ENCODE measurements at places on chromosomes 1 and 21. TPM values are rescaled to one million over a fixed set of nuclear protein-coding genes. Genes with fewer than 3 reads are reported as not detected.

DNA sequence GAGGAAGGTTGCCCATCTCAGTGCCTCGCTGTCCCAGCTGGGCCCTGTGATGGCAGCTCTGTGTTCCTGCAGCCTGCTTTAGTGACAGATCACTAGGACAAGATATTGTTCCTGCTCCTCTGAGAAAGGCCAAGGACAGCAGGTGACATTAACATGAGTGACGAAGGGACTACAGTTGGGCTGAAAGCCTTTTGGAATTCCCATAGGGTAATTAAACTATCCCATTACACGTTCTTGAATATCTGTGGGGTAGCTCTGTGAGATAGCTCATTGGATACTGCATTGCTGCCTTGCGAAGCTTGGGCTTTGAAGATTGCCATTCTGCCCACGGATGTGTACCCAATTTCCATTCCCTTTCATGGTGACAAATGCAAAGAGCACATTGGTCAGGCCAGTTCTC is 78.2 kb upstream of the COA6 start:
- H3K27me3 ChIP-seq = peaks cover 13% of the 10 kb centered on the region
- no peaks in the 10 kb centered on the region for H3K36me3 ChIP-seq
- no peak for DNase-seq

DNA sequence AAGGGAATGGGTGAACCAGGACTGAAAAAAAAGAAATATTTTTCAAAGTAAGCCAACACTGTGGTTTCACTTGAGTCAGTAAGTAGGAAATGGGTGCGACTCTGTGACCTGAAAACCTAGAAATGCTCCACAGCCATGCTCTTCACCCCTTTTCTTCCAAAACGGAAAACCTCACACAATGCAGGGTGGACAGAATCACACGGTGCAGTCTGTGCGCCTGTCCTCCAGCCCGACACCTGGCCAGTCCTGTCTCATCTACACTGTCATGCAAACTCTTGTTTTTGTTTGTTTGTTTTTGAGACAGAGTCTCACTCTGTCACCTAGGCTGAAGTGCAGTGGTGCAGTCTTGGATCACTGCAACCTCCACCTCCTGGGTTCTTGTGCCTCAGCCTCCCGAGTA is 53.3 kb downstream of the B3GALT5 start:
- no peaks in the 10 kb centered on the region for H3K4me1 ChIP-seq
- H3K27ac ChIP-seq = peak overlapping the region; percentile 23
- no peaks in the 10 kb centered on the region for H3K36me3 ChIP-seq
- DNase-seq = no peak
- H3K27me3 ChIP-seq = no peaks in the 10 kb centered on the region

DNA sequence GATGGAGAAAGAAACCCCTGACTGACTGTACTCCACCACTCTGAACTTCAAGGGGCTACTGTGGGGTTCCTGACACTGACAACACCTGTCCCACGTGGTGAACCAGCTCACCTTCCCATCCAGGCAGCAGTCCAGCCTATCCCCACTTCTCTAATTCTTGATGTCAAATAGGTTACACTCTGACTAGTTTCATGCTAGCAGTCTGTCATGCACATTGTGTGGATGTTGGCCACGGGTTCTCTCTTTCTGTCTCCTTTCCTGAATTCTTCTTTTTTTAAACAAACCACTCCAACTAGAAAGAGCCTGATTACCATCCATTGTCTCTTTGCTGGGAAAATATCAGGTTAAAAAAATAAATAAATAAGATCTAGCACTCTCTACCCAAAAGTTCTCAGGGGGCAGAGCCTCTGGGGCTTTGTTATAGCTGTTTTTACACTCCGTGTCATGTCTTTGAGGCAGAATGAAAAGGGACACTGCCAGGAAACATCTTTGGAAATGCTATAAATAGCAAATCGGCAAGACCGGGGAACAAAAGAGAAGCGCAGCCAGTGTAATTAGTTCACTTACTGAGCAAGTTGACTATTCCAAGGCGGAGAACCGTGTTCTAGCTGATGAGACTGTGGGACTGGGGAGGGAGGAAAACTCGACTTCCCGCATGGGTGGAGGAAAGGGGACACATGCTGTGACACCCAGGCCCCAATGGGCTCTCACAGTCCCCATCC is 356.1 kb downstream of the OMA1 start:
- no peaks in the 10 kb centered on the region for H3K4me1 ChIP-seq
- no peak for DNase-seq
- H3K36me3 ChIP-seq = no peaks in the 10 kb centered on the region
- H3K27me3 ChIP-seq = no peaks in the 10 kb centered on the region
- no peak overlapping the region for H3K27ac ChIP-seq

DNA sequence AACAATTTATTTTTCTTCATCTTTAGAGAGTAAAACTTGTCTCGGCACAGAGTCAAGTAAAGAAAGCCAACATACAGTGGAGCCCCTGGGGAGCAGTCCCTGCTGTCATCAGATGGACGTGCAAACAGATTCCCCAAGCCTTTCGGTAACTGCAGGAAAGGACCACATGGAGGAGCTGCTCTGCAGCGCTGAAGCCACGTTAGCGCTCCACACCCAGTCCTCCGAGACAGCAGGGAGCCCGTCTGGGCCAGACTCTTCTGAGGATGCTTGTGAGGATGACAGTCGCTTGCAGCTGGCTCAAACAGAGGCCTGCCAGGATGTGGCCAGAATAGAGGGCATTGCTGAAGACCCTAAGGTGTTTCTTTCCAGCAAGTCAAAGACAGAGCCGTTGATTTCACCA is 77.1 kb upstream of the SCCPDH start:
- H3K4me3 ChIP-seq = no peak overlapping the region
- H3K27me3 ChIP-seq = no peaks in the 10 kb centered on the region
- H3K36me3 ChIP-seq = peaks cover 42% of the 10 kb centered on the region
- peaks cover 3% of the 10 kb centered on the region for H3K4me1 ChIP-seq
- no peak overlapping the region for H3K27ac ChIP-seq

DNA sequence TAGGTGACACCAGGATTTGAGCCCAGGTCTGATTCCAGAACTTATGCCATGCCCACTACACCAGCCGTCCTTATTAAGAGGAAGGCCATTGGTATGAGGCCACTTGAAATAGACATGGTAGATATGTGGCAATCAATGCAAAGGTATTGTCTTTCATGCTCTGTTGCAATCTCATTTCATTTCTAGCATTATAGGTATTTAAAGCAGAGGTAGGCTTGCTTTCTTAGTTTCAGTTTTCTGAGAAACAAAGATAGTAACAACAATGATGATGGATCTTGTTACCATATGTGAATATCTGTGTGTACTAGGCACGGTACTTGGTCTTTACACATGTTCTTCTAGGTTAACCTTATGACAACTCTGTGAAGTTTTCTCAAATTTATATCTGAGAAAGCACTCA is 113.1 kb downstream of the FGGY start:
- no peaks in the 10 kb centered on the region for H3K27me3 ChIP-seq
- H3K27ac ChIP-seq = no peak overlapping the region
- DNase-seq = no peak
- H3K36me3 ChIP-seq = no peaks in the 10 kb centered on the region
- peaks cover 3% of the 10 kb centered on the region for H3K4me1 ChIP-seq

DNA sequence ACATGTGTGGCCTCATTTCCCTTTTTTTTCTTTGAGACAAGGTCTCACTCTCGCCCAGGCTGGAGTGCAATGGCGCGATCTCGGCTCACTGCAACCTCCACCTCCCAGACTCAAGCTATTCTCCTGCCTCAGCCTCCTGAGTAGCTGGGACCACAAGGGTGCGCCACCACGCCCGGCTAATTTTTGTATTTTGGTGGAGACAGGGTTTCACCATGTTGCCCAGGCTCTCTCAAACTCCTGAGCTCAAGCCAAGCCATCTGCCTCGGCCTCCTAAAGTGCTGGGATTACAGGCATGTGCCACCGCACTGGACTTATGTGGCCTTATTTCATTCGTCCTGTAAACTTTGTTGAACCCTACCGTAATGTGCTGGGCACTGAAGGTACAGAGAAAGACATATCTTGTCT is 569 bp upstream of the WARS2 start:
- no peak for DNase-seq
- H3K36me3 ChIP-seq = no peaks in the 10 kb centered on the region
- H3K4me1 ChIP-seq = peaks cover 25% of the 10 kb centered on the region
- no peaks in the 10 kb centered on the region for H3K27me3 ChIP-seq

DNA sequence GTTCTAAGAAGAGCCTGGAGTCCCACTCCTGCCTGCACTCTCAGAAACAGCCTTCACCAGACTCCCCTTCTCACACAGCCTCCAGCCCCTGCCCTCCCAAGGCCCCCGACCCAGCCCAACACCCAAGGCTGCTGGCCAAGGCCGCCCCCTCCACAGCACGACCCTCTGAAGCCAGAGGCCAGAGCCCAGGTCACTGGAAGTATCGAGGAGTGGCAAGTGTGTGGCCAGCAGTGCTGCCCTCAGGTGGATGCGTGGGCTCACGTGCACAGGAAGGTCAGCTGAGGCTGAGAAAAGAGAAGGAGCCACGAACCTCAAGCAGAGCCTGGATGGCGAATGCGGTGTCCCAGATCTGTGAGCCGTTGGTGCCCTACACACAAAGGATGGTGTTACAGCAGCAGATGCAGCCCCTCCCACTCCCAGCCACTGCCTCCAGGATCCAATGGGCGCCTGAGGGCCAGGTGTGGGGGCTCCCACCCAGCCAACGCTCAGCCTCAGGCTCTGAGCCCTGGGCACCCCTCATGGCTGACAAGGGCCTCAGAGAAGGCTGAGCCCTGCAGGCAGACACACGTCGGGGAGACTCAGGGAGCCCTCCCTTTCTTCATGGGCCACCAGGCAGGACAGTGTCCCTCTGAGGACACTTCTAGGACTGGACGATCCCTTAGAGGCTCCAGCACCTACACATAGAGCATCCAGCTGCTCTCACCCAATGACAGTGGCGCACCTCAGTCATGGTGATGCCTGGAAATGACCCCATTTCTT is 18.0 kb downstream of the LSS start:
- no peak overlapping the region for H3K4me3 ChIP-seq
- H3K27ac ChIP-seq = no peak overlapping the region
- H3K36me3 ChIP-seq = peaks cover 91% of the 10 kb centered on the region
- no peaks in the 10 kb centered on the region for H3K27me3 ChIP-seq
- H3K4me1 ChIP-seq = no peaks in the 10 kb centered on the region
- DNase-seq = no peak

GRCh38 chr21:25551569-25551968 is 55.7 kb downstream of the MRPL39 start:
- no peaks in the 10 kb centered on the region for H3K4me1 ChIP-seq
- DNase-seq = no peak
- no peaks in the 10 kb centered on the region for H3K36me3 ChIP-seq
- H3K27me3 ChIP-seq = no peaks in the 10 kb centered on the region

DNA sequence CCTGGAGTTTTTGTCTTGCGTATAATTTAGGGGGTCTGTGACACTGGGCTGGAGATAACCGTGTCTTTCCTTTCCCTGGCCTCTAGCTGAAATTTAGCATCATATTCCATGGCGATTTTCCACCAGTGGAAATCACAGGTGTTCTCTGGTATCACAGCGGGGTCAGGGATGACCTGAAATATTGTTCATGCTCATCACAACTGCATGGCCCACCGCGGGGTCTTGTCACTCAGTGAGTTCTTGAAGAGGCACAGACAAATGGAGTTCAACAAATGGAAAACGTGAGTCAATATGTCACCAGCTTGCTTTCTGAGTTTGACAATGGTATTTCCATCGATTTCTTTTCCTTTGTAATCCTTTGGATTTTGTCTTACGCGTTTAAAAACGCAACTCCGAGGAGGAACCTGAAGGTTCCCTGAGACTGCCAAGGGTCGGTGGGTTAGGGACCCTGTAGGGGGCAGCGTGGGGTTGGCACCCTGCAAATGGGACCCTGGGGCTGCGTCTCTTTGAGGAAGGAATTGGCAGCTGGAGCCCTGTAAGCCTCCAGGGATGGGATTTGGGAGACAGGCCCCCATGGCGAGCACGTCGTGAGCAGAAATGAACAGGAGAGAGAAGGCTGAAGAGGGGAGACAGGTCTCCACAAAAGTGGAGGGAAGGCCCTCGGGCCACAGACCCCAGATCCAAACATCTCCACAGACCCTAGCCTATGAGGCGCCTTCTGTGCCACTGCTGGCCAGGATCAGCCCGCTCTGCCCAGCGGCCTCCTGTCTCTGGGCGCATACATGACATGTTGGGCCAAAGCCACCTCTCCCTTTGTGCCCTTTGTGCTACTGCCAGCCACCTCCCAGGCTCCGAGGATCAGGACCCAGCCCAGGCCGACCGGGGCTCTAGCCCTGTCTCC is 32.1 kb upstream of the RUNX3 start:
- DNase-seq = no peak
- H3K4me3 ChIP-seq = no peak overlapping the region
- no peak overlapping the region for H3K27ac ChIP-seq
- H3K4me1 ChIP-seq = no peaks in the 10 kb centered on the region
- peaks cover 20% of the 10 kb centered on the region for H3K27me3 ChIP-seq
- no peaks in the 10 kb centered on the region for H3K36me3 ChIP-seq

DNA sequence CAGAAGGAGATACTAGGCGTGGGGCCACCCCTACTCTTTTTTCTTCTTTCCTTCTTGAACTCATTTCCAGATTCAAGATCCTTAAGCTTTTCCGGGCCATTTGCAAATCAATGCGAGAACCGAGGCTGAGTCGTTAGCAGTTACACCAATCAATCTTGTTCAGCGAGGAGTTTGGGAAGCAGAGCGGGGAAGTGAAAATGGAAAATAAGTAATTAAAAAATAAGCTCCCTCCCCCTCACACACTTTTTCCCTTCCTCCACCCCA is 1.7 kb upstream of the NEGR1 start:
- no peaks in the 10 kb centered on the region for H3K36me3 ChIP-seq
- no peaks in the 10 kb centered on the region for H3K27me3 ChIP-seq
- no peak for DNase-seq
- H3K4me3 ChIP-seq = peak overlapping the region; percentile 71
- H3K27ac ChIP-seq = peak overlapping the region; percentile 90
- peaks cover 18% of the 10 kb centered on the region for H3K4me1 ChIP-seq

DNA sequence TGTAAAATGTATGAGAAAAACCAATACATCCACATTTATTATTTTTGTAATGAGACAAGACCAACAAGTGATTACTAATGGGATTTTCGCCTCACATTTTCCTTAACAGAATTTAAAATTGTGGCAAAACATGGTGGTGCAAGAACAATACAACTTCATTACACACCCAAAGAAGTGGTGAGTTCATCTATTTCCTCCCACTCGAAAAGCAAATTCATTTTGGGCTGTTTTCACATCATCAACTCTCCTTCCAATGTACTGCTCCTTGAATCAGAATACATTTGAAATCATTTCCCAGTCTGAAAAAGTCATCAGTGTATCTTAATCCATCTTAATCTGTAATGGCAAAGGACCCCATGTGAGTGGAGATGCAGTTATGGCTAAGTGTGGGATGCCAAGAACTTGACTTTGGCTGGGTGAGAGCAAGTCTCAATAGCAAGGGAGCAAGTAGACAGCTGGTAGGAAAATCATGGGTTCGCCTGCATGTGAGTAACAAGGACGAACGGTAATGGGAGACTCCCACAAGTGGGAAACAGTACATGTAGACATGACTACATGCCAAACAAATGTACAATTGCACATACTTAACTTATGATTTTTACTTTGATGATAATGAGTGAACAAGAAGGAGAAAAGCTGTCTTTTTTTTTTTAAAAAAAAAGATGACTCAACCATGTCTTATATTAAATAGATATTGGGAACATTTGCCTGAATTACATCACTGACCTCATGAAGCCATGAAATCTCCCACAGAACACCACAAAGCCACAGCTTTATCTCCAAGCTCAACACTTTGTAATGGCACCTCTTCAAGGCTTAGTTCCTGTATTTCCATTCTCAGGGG is 46.0 kb downstream of the RUNX1 start:
- no peaks in the 10 kb centered on the region for H3K27me3 ChIP-seq
- no peak overlapping the region for H3K27ac ChIP-seq
- no peak for DNase-seq

Gene PKN2
- 34.1 TPM for total RNA-seq

Gene KCNC4
- 5.9 TPM for total RNA-seq

Gene TFF3
- total RNA-seq = 1.9 TPM
